ENCODE measurements at places on chromosomes 4 and X.

DNA sequence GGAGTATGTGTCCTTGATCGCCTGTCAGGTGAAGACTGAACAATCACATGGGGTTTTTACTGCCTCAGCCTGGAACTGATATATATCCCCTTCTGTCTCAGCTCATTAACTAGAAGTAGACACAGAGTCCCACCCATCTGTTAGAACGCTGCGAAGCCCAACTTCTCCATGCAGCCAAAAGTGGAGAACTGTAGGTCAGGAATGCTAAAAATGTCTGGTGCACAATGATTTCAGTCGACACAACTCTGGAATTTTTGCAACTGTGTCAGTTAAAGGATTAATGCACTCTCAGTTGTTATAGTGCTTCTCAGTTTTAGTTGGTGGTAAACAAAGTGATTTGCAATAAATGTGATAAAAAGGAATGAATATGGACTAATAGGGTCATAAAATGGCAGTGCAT lies 287.2 kb downstream of the INPP4B start:
- no peak for DNase-seq

DNA sequence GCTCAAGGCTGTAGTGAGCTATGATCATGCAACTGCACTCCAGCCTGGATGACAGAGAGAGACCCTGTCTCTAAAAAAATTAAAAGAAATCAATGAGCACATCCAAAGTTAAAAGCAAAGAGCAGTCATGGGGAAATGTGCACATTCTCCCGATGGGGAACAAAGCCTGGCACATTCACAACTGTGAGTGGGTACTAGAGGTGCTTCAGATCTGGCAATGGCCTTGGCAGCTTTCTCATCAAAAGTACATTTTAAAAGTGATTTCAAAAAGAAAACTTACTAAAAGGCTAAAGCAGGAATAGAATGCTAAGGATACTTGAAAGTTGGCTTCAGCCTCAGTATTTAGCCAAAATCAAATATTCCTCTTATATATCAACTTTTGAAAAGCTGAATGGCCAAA lies 145.9 kb upstream of the MAOA start:
- no peak for DNase-seq

DNA sequence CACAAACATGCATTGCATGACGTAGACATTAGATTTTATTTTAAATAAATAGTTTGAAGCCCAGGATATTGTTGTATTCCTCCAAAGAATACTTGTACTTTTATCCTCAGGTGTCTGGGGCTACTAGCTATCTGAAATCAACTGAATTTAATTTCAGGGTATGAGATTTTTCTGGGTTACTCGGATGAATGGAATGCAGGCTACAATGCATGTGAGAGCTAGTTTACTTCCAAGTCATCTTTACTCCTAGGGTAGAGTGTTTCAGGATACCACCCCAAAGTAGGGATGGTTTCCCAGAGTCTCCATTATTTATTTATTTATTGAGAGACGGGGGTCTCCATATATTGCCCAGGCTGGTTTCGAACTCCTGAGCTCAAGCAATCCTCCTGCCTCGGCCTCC lies 66.4 kb downstream of the HPRT1 start:
- no peak for DNase-seq

GRCh38 chr4:109801099-109801789 lies 555 bp downstream of the CFI start:
- no peak for DNase-seq

DNA sequence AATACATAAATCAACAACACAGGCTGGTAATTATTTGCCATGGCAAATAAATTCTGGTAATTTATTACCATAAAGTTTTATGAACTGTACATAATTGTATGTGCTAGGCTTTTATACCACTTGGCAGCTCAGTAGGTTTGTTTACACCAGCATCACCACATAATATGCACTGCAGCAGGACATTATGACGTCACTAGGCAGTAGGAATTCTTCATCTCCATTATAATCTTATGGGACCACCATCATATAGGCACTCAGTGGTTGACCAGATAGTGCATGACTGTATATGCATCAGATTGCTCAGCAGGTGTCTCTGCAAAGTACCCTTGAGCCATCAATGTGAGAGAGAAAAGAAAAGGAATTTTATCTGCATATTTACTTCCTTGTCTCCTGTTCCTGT lies 295.4 kb downstream of the CFAP47 start:
- no peak for DNase-seq

DNA sequence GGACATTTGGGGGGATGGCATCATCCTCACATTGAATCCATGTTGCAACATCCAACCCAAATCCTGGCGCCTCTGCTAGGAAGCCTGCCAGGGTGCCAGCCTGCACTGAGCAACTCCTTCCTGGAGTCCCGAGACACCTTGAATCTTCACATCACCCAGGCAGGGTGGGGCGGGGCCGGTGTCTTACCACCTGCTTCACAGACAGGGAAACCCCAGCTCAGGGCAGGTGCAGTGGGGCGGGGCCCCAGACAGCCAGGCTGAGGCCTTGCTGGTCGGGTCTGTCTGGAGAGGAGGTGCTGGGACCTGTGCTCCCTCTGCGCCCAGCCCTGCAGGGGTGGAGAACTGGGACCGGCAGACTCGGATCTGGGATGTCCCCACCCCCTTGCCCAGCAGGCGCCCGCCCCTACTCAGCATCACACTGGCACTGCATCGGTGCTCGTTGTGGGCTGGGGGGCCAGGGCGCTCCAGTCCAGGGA lies 31.5 kb upstream of the HTRA3 start:
- DNase-seq, result no peak

DNA sequence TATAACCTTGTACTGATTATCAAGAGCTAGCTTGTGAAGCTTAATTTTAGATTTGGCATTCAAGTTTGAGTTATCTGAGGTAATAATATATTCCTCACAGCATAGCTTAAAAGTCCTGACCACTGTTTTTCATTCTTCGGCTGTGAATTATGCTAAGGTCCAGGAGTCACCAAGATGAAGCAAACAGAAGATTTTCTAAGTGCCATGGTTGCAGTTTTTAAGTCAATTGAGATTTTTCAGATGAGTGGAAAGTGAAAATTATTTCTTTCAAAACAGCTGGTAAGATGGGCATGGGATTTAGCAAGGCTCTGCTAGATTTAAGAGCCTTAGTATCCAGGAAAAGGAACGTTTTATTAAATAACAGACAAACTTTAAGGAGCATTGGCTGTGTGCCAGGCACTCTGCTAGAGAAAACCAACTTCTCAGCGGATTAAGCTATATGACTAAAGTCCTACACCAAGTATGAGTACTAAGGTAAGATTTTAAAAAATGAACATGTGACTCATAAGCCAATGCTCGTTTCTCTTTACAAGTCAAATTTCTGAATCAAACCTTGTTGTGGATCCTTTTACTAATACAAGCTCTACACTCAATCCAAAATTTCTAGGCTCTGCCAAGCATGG lies 149.9 kb upstream of the IL15 start:
- no peak for DNase-seq

DNA sequence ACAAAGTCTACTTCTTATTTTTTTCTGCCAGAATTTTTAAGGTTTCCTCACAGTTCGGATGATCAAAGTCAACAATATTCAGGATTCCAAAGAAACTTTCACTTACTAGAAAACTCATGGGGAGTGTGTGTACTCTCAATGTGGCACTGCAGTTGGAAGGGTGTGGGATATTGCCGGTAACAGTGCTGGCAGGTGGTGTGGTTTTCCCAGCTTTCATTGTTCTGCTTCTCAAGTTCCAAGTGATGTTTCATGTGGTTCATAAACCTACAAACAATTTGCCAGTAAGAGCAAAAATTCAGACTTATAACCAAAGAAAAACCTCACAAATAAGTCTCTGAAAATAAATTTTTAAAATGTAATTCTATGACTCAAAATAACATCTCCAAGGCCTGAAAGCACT lies 39.8 kb downstream of the ZNF280C start:
- no peak for DNase-seq
